ENCODE measurements at places on chromosomes 7 and 10.

DNA sequence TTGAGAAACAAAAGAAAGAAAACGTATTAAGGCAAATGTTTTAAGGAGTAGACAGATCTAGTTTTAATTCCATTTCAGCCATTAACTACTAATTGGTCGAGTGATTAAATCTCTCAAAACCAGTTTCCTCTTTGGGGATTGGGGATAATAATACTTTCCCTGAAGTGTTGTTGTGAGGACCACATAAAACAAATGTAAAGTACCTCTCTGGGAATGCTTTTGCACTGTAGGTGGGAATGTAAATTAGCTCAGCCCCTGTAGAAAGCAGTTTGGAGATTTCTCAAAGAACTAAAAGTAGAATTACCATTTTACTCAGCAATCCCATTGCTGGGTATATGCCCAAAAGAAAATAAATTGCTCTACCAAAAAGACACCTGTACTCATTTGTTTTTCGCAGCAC is 36.0 kb upstream of the PPP1R3C start:
- DNase-seq, result no peak

DNA sequence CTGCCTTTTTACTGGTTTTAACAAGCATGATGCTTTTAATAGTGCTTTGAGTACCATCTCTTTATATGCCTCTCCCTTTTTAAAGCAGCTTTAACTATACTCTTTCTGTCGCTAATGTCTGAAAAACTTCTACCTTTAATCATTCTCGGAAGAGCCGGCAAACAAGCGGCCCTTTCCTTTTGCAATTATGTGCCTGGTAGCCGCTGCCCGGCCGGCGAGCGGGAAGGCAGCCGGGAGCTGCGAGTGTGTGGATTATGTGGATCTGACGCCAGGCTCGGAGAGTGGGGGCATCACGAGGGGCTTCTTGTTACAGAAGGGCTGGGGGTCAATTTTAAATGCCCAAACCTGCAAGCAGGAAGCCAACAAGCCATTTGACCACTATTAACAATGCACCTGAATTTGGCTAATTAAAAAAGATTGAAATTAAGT is 120.9 kb downstream of the BUB3 start:
- no peak for DNase-seq

DNA sequence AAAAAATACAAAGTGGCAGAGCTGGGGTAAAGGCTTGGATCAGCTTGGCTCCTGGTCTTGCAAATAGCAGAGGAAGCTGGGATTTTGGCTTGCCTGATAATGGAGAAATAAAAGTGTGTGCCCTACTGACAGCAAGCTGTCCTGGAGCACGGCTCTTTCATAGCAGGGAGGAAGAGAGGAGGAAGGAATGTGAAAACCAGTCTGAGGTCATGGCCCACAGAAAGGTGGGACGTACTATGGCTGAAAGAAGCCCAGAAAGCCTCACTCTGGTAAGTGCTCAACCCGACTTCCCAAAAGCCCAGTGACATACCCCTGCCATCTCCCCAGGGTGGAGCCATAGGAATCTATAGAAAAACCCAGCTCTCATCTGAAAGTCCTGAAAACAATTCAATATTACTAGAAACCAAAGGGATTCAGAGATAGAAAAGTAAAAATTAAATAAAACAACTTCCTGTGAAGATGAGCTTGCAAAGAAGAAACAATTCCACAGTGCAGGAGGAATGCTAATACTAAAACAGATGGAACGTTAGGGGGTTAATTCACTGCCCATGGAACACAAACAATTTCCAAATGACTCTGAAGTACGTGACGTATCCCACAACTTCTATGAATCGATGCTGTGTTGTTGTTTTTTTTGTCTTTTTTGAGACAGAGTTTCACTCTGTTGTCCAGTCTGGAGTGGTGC is 246.7 kb upstream of the PTN start:
- DNase-seq, result no peak

DNA sequence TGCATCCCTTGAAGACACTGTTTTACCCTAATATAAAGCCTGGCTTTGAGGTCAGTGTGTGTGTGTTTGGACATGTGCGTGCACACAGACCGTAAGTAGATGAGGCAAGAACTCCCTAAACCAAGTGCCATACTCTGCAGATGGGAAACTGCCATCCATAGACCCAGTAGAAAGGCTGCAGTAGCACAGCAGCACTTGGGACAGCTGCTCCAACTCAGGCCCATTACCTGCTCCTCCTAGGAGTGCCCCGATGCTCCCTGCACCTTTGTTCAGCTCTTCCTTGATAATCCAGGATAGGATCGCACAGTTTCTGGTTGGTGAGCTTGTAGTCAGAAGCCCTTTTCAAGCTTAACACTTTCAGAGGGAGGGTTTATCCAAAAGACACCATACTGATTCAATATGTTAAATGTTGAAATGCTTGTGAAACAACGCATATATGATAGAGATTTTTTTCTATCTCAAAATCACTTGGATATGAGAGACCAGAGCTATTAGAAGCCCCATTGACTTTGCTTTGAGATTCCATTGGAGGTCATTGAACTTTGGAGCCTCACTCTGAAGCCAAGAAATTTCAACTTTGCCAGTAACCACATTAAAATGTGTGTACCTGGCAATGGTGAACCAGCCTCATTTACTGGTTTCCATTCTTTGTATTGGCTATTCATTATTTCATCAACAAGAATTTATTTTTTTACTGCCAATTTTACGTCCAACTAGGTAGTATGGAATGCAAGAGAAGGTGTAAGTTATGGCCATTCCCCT is 757.0 kb upstream of the GALNT17 start:
- DNase-seq, result no peak

Data from activated CD4-positive, CD25-positive, alpha-beta regulatory T cell (primary cell).